ENCODE measurements at places on chromosomes 11 and 22.

GRCh38 chr22:44391481-44392445, 79.0 kb upstream of the SHISAL1 start:
- no peaks in the 10 kb centered on the region for H3K36me3 ChIP-seq
- no peak overlapping the region for H3K4me3 ChIP-seq
- H3K27me3 ChIP-seq = peaks cover 52% of the 10 kb centered on the region
- no peak overlapping the region for H3K27ac ChIP-seq
- H3K4me1 ChIP-seq = no peaks in the 10 kb centered on the region

DNA sequence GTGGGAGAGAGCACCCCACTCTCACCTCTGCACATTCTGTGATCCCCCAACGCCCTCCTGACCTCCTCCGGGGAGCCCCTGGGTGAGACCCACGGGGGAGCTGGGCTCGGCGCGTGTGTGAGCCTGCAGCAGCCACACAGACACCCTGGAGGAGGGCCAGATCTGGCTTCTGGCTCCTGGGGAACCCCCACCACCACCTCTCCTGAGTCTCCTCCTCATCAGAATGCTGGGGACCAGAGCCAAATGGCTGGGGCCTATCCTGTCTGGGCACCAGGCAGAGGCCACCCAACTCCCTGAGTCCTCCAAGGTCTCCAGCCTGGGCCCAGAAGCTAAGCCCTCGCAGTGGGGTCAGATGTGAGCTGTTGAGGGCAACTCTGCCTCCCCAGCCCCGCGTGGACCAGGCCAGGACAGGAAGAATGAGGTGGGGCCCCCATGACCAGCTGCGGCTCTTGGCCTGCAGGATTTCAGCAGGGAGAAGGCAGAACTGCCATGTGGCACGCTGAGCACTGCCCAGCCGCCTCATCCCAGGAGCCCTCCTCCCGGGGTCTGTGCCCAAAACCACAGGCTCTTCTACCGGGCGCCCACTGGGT, 5.5 kb upstream of the PIM3 start:
- no peaks in the 10 kb centered on the region for H3K36me3 ChIP-seq
- no peak for DNase-seq
- no peaks in the 10 kb centered on the region for H3K27me3 ChIP-seq
- peak overlapping the region; percentile 34 for H3K4me3 ChIP-seq

DNA sequence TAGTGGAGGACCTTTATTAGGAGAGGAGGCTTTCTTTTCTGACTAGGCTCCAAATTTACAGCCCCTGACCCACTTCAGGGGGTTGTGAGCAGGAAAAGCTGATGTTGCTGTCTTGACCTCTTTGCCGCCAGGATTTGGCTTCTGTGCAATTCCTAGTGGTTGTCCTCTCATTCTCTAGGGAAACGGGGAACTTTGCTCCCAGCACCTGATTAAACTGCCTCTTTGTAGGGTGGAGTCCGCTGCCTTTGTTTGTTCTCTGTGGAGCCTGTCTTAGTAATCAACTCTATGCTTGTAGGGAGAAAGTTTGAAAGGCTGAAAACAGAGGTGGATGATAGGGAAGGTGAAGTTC, 16.3 kb downstream of the CTNND1 start:
- peak overlapping the region; percentile 91 for H3K27ac ChIP-seq
- no peaks in the 10 kb centered on the region for H3K27me3 ChIP-seq
- H3K4me1 ChIP-seq = peaks cover 16% of the 10 kb centered on the region
- DNase-seq = no peak

DNA sequence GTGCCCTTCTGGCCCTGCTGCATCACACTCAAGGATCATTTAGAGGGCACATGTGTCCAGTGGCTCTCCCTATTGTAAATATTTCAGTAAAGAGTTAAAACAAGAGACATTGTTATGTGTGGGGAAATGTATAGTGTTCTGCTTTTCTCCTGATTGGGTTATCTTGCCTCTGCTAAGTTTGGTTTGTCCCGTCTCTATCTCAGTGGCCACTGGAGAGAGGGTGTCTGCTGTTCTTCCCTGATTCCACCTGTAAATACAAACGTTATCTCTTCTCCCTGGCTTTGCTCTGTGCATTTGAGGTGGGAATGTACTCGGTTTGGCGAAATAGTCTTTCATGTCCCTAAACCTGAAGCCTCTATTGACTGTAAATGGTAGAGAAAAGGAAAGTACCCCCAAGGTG, 6.3 kb downstream of the MIEF1 start:
- no peak for DNase-seq
- H3K27ac ChIP-seq = no peak overlapping the region
- peaks cover 5% of the 10 kb centered on the region for H3K4me1 ChIP-seq
- H3K4me3 ChIP-seq = no peak overlapping the region
- H3K36me3 ChIP-seq = peaks cover 7% of the 10 kb centered on the region
- H3K27me3 ChIP-seq = no peaks in the 10 kb centered on the region

DNA sequence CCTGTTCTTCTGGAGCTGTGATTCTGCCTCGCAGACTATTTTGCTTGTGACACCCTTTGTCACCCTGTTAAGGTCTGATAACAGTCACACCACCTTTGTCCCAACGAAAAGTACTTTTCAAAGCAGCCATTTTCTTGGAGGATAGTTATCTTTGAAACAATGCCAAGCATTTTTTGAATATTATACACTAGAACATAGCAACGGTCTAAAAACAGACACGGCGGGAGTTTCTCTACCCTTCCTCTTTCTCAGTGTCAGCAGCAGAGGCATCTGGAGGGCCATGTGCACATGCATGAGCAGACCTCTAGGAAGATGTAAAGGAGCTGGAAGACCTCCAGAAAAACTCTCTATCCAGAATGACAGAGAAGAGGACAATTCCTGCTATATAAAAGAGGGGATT, 86.5 kb downstream of the TRPC6 start:
- no peaks in the 10 kb centered on the region for H3K27me3 ChIP-seq
- no peak for DNase-seq
- no peaks in the 10 kb centered on the region for H3K4me1 ChIP-seq
- H3K36me3 ChIP-seq = no peaks in the 10 kb centered on the region

DNA sequence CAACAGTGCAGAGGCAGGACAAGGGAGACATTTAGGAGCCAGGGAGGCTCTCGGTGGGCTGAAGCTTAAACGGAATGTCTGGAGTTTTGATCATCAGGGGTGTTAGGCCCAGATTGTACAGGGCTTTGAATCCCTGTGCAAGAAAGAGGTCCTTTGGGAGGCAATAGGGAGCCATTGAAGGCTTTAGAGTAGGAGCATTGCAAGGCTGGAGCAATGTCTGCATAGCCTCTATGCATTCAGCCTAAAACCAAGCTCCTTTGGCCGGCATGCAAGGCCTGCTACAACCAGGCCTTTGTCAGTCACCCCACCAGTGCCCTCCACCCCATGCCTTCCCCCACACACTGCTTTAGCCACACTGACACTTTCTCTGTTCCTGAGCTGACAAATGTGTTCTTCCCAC, 47.4 kb upstream of the FGF3 start:
- H3K4me1 ChIP-seq = no peaks in the 10 kb centered on the region
- H3K36me3 ChIP-seq = no peaks in the 10 kb centered on the region
- H3K4me3 ChIP-seq = no peak overlapping the region
- DNase-seq = no peak
- H3K27ac ChIP-seq = no peak overlapping the region

- H3K27me3 ChIP-seq = peaks cover 27% of the 10 kb centered on the region
- no peaks in the 10 kb centered on the region for H3K36me3 ChIP-seq
- H3K4me1 ChIP-seq = no peaks in the 10 kb centered on the region
- no peak overlapping the region for H3K27ac ChIP-seq
- DNase-seq = no peak
- no peak overlapping the region for H3K4me3 ChIP-seq
These were observed 3.9 kb upstream of the NEFH start for GRCh38 chr22:29476116-29476515.

DNA sequence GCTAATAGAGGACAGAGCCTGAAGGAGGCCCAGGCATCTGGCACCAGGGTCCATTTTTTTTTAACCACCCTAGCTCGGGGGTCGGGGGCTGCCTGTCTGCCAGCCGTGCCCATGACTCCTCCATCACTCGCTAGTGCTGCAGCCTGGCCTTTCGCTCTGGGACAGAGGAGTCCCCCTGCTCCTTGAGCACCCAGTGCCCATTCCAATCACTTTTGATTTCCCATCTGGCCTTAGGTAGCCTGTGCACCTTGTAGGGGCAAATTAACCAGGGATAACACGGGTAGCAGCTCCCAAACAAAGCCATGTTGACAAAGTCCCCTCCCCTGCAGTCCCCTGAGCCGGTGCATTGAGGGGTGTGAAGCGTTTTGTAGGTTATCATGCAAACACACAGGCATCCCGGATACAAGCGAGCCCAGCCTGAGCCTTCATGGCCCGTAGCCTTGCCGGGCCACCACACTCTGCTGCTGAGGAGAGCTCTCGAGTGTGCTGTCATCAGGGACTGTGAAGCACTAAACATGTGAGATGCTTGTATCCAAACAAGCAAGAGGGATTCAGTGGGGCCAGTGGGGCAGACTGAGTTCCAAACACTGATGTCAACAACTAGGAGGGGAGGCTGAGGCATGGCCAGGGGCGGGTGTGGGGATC, 208.7 kb downstream of the DSCAML1 start:
- no peaks in the 10 kb centered on the region for H3K4me1 ChIP-seq
- no peak overlapping the region for H3K4me3 ChIP-seq
- no peak for DNase-seq
- no peaks in the 10 kb centered on the region for H3K36me3 ChIP-seq
- no peak overlapping the region for H3K27ac ChIP-seq

DNA sequence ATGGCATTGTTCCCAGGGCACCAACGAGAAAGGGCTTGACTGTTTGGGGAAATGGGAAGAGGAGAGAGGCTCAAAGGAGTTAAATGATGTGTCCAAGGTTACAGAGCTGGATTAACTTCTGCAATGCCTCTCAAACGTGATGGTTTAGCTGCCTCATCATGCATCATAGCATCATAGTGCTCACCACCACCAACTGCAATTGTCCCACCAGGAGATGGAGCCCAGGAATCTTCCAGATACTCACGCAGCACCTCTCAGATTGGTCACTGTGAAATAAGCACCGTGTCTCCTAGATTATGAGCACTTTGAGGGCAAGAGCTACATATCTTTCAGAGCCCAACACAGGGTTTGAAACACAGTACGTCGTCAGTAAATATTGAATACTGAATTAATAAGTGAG, 69.2 kb downstream of the PRSS23 start:
- H3K4me1 ChIP-seq = no peaks in the 10 kb centered on the region
- H3K4me3 ChIP-seq = no peak overlapping the region
- no peak overlapping the region for H3K27ac ChIP-seq
- H3K27me3 ChIP-seq = no peaks in the 10 kb centered on the region
- no peaks in the 10 kb centered on the region for H3K36me3 ChIP-seq

DNA sequence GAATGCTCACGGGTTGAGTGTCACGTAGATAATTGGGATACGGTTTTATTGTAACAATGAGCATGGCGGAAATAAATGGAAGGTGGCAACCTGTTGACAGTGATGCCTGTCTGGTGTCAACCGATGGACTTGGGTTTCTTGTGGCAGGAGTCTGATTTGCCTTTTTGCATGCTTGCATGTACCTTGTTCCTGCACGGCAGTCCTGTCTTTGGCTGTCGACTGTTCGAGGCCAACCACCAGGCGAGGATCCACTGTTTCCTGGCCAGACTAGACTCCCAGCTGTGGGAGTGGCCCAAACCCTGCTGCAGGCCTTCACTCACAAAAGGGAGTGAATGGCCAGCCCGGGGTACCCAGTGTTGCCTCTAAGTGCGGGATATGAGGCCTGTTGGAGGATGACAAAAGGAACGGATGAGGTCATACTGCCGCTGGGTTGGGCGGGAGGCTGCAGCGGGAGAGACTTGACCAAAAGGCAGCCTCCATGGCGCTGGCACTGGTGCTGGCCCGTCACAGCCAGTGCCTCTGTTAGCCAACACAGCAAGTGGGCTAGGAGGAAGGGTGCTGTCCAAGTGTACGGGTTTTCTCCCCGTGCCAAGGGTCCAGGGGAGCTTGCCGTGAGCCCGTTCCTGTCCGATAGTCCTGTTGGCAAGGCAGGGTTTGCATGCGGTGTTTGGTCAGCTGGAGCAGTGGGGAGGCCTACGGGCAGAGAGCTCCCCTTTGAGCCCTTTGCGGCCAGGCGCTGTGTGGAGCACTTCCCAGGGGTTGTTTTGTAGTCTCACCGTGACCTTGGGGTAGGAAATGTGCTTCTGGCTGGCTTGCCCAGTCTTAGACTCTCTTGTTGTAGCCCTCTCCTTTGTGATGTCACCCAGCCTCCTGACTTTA, 974 bp downstream of the DGCR8 start:
- peaks cover 4% of the 10 kb centered on the region for H3K4me1 ChIP-seq
- H3K4me3 ChIP-seq = peak overlapping the region; percentile 84
- H3K36me3 ChIP-seq = no peaks in the 10 kb centered on the region
- H3K27ac ChIP-seq = peak overlapping the region; percentile 96
- no peaks in the 10 kb centered on the region for H3K27me3 ChIP-seq

GRCh38 chr11:114399490-114400215, 658 bp downstream of the C11orf71 start:
- H3K27ac ChIP-seq = peak overlapping the region; percentile 99
- H3K4me1 ChIP-seq = no peaks in the 10 kb centered on the region
- peak; percentile 46 for DNase-seq

- DNase-seq = no peak
- H3K36me3 ChIP-seq = no peaks in the 10 kb centered on the region
- H3K27ac ChIP-seq = no peak overlapping the region
- H3K4me1 ChIP-seq = peaks cover 4% of the 10 kb centered on the region
These were observed 32.5 kb downstream of the GNAZ start for GRCh38 chr22:23102776-23103175.

GRCh38 chr22:41256254-41257253, 15.8 kb upstream of the CHADL start:
- no peaks in the 10 kb centered on the region for H3K27me3 ChIP-seq
- no peaks in the 10 kb centered on the region for H3K4me1 ChIP-seq
- peak; percentile 41 for DNase-seq
- no peaks in the 10 kb centered on the region for H3K36me3 ChIP-seq

GRCh38 chr11:120135838-120136237, 2.1 kb downstream of the TRIM29 start:
- no peak overlapping the region for H3K4me3 ChIP-seq
- H3K36me3 ChIP-seq = no peaks in the 10 kb centered on the region
- peak overlapping the region; percentile 95 for H3K27ac ChIP-seq
- no peaks in the 10 kb centered on the region for H3K4me1 ChIP-seq
- H3K27me3 ChIP-seq = no peaks in the 10 kb centered on the region

GRCh38 chr11:38138972-38139371, 1540.9 kb upstream of the RAG2 start:
- no peaks in the 10 kb centered on the region for H3K36me3 ChIP-seq
- no peak overlapping the region for H3K27ac ChIP-seq
- no peaks in the 10 kb centered on the region for H3K4me1 ChIP-seq

DNA sequence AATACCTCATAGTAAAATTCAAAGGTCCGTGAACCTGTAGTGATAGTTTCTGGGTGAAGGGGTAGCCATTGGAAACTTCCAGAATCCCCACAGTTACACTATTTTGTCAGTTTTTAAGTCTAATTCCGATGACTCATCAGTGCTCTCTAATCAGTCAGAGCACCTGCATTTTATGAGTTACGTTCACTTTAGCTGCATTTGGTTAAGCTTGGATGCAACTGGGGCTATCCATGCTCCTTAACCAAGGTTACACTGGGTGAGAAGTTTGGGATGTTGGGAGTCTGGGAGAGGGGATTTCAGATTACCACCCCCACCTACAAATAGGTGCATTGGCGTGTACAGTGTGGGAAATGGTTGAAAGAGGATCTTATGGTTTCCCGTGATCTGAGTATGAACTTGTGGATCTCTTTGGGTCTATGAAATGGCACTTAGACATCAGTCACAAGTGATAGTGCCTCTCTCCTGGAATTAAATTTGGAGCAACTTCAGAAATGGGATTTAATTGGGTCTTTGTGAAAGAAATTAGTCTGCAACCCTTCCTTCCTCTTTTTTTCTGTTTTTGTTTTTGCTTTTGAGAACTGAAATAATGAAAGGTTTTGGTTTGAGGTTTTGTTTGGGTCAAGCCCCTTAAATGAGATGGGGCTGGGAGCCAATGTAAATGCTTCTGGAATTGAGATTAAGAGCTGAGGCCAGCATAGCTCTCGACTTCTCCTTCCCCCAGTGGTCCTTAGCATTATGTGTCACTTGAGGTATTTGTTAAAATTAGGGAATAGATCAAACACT, 31.5 kb downstream of the EHF start:
- H3K27me3 ChIP-seq = no peaks in the 10 kb centered on the region
- H3K36me3 ChIP-seq = no peaks in the 10 kb centered on the region
- H3K4me1 ChIP-seq = no peaks in the 10 kb centered on the region

Data from breast epithelium (tissue), 4 donors.